ENCODE measurements at places on chromosomes 5 and 9.
A peak's percentile ranks its signal among the peaks of the same experiment; 100 is the strongest.

- no peak for DNase-seq
These were observed 73.2 kb downstream of the MRPL36 start for GRCh38 chr5:1726469-1726865.

- DNase-seq = no peak
These were observed 55.6 kb downstream of the CMYA5 start for GRCh38 chr5:79745255-79745654.

DNA sequence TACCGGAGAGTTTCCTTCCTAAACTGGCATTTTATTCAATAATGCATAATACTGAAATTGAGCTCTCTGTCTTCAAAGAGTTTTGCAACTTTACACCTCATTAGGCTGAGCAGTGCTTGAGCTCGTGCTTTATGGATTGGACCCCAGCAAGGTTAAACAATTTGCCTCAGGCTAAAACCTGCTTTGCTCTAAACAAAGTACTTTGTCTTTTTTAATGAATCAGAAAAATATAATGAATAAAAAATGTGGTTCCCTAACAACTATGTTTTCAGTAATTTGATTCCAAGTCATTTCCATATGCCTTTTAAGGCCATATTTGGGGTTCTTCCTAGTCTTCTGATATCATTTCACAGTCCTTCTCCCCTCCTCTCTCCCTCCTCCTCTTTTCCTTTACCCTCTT lies 20.0 kb downstream of the ZNF366 start:
- DNase-seq = no peak

GRCh38 chr9:133709015-133709611 lies 29.0 kb downstream of the SARDH start:
- no peak for DNase-seq

DNA sequence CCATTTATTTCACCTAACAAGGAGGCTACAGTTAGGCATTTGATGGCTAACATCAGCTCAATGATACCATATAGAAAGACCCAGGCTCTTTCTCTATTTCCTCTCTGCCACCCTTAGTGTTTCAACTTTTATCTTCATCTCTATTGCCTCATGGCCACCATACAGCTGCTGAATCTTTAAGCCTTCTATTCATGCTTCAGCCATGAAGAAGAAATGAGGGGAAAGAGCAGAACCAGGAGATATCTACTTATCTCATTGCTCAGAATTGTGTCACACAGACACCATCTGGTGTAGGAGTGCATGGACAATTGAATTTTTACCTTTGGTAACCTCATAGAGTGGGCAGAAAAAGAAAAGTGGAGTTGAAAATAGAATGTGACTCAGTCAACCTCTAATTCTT lies 6.7 kb downstream of the GAPT start:
- DNase-seq = no peak

DNA sequence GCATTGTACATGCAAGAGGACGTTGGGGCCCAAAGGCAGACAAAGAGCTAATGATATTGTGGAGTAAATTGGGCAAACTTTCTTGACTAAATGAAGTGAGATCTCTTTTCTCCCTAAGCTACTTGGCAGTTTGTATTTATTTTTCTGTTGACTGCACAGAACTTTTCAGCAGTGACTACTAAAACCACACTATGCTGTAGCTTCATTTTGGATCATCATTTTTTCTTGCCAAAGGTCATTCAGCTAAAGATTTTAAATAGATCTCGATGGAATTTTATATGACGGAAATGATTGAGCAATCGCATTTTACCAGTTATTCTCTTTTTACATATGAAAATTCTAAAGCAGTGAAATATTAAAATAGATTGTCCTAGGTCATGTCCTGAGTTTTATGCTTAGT lies 286.1 kb upstream of the ACTBL2 start:
- no peak for DNase-seq

- DNase-seq = no peak
These were observed 547.2 kb upstream of the ACO1 start for GRCh38 chr9:31837211-31837610.

DNA sequence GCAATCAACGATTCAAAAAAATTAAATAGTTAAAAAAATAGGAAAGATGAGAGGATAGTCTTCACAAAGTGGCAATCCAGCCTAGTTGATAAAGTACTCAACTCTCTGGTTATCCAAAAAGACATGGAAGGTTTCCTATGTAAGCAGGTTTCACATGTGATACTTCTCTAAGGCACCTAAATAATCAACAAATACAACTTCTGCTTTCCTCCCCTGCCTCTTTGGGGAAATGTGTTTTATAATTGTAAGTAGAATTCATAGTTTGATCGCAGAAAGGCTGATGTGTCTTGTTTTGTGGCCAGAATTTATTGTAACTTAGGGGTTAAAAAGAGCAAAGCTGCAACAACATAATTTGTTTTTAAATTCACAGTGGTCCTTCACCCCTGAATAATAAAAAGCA lies 855.5 kb upstream of the DMAC1 start:
- no peak for DNase-seq

- no peak for DNase-seq
These were observed 107.5 kb downstream of the EBF1 start for GRCh38 chr5:158992037-158992740.

DNA sequence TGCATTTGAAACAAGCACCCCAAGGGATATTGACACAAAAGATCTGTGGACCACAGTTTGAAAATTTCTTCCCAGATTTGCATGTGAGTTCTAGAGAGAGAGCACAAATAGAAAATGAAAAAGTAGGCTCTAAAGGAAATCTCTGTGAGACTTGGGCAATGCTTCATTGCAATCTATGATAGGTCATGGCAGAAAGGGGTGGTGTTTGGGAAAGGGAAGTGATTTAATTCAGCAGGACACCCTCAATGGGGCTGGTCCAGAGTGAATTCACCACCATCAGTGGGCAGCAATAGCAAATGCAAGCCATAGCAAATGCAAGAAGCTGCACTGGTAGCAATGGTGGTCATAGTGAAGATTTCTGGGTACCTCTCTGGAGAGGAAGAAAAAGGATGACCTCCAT lies 58.1 kb downstream of the ANKRD55 start:
- DNase-seq = no peak

DNA sequence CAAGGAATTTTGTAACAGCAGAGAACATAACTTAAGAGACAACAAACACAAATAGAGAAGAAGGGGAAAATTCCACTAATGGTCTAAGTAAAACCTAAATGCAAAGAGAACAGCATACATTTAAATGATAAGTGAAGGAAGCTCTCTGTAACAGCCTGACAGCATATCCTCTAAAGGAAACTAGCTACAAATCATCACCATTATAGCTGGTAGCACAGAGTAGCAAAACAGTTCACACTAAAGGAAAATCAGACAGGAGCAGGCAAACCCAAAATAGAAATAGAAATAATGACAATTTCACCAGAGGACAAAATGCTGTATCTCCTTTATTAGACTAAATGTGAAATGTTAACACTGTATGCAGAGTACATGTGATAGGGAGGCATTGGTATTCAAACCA lies 532.8 kb downstream of the PTPRD start:
- DNase-seq = no peak

DNA sequence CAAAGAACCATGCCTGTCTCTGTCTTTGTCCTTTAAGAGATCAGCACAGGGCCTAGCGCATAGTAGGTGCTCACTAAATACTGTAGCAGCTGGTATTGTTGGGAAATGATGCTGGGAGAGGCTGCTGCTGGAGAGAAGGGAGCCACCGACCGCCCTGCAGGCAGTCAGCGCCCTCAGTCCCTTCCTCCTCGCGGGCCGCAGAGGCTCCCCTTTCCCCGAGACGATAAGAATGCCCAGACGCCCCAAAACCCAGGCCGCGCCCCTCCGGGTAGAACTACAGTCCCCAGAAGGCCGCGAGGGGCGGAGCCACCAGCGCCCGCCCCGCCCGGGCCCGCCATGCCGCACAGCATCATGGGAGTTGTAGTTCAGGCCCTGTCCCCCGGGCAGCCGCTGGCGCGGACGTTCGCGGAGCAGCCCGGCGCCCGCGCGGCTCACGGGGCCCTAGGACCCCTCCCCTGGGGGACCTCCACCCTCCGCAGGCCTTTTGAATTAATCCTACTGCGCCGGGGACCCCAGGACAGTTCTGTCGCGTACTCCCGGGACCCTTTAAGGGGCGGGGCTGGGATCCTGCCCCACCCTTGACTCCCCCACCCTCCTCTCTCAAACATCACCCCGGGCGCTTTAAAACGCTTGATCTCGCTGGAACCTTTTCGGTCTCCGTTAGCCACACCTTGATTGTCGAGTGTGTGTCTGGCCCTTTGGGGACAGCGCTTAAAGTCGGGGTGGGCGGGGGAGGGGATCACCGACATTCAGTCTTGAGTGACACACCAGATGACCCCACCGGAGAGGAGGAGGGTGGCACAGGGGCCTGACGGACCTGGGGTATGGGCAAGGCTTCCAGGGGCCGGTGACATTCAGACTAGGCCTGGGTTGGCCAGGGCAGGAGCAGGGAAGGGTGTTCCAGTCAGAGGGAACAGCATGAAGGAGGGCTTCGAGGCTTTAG lies 24.8 kb upstream of the IER5L start:
- DNase-seq = peak; percentile 91

DNA sequence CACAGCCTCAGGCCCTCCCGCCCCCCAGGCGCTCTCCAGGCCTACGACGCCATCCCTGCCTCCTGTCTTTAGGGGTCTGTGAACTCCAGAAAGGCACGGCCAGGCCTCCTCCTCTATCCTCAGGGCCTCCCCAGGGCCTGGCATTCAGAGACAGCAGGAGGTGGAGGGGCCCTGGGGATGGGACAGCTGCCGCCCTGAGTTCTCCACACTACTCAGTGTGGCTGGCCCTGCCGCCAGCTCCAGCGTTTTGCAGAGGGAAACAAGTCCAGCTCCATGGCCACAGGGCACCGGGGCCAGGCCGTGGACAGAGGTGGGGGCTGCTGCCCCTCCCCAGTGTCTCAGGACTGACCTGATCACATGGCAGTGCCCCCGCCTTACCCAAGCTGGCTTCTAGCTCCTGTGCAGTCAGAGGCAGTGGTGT lies 16.4 kb downstream of the SH3GLB2 start:
- no peak for DNase-seq

DNA sequence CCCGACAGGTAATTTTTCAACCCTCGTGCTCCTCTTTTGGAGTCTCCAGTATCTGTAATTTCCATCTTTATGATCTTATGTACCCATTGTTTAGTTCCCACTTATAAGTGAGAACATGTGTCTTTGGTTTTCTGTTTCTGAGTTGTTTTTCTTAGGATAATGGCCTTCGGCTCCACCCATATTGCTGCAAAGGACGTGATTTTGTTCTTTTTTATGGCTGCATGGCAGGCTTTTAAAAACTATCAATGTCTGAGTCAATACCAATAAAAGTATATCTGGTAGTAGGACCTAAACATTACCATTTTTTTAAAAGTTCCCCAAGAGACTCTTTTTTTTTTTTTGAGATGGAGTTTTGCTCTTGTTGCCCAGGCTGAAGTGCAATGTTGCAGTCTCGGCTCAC lies 3.9 kb upstream of the SLC26A2 start:
- no peak for DNase-seq

DNA sequence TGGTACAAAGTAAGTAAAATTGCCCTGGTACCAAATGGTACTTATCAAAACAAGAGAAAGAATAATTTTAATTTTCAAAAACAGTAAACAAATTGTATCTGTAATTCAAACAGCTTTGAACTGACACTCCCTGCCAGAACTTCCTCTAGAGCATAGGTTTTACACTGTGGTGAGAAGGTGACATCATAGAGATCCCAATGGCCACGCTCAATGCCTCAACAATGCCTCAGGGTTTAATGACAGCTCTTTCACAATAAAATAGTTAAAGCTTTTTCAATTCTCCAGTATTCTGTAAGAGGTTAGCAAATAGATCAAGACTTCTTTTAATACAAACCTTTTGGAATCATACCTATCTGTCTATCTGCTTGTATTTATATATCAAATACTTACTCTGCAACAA lies 437.1 kb downstream of the PRR16 start:
- no peak for DNase-seq

DNA sequence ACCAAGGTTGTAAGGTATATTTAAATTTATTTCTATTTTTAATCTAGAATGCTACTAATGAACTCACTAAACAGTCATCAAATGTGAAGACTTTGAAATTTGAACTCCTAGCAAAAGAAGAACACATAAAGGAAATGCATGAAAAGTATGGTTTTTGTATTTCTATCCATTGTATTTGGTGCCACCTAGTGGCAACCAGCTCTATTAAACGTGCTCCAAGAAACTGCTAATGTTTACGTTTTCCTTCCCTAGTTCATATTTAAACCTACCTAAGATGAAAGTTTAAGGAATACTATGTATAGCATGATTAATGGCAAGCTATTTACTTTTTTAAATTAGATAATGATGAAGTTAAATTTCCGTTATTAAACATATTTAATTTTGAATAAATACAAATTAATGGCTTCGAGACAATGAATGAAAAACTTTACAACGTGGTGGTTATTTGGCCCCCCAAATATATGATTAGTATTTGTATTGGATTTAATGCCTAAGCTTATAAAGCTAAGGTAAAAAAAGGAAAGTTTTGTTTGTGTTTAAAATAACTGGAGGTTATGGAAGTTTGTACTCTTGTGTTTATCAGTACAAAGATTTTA lies 115.9 kb upstream of the SH3GL2 start:
- DNase-seq = peak; percentile 10

DNA sequence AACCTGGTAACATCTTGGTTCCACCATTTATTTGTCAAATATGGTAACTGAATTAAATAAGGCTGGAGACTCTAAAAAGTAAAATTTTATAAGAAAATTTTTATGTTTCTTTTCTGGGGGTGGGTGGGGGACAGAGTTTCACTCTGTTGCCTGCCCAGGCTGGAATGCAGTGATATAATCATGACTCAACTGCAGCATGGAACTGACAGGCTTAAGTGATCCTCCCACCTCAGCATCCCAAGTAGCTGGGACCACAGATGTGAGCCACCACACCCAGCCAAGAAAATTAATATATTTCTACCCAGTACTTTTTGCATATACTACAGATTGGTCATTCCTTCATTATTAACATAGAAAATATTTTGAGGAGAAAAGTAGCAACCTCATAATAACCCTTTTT lies 216.9 kb downstream of the DEPDC1B start:
- DNase-seq = no peak

DNA sequence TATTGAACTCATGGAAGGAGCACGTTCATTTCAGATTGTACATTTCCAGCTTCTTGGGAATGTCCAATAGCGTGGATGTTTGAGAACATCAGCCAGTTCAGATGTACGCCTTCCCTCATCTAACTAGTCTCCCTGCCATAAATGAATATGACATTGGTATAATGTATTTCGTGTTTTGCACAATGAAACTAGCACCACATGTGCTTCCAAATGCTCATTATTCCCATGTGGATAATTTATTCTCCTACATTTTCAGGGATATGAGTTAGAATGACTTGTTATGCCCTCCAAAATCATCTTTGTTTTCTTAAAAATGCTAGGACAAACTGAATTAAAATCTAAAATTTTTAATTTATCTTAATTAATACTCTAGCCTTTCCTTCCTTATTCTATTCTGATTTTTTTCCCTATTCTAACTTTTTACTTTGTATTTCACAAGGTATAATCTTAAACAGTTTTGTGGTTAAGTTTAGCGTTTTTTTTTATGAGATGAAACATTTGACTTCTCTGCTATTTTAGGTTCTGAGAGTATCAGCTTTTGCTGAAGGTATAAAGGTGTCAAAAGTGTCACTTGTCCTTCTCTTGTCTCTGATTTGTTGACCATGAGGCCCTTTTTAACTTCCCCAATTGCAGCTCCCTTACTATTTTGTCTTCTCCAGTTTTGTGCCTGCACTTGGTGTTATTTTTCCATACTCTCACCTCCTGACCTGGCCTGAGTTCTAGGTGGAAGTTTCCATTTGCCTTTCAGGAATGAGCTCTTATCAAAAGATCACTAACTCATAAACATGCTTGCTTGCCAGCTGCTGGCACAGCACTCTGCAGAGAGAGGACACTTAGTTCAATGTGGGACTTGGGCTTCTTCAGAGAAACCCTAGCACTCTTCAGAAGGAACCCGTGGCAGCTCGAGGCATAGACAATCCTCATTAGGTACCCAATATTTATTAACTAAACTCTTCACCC lies 106.8 kb downstream of the FRMD3 start:
- DNase-seq = no peak

Measured in germinal center (tissue), 1 donor.